ENCODE measurements at places on chromosomes 1 and 21.

- DNase-seq, result no peak
These were observed 53.6 kb downstream of the LRRC8C start for GRCh38 chr1:89686520-89686919.

DNA sequence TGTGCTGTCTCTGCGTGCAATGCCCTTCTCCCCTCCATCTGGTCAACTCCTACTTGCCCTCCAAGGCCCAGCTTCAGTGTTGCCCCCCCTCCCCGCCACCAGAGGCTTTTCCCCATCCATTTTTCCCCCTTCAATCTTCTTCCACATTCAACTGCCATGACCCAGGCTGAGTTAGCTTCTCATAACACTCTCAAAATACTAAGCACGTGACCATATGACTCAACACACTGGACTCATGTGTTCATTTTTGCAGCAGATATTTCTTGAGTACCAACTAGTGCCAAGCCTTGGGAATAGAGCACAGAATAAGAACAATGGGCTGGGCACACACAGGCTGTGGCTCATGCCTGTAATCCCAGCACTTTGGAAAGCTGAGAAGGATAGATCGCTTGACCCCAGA lies 132.1 kb downstream of the IGSF21 start:
- no peak for DNase-seq

DNA sequence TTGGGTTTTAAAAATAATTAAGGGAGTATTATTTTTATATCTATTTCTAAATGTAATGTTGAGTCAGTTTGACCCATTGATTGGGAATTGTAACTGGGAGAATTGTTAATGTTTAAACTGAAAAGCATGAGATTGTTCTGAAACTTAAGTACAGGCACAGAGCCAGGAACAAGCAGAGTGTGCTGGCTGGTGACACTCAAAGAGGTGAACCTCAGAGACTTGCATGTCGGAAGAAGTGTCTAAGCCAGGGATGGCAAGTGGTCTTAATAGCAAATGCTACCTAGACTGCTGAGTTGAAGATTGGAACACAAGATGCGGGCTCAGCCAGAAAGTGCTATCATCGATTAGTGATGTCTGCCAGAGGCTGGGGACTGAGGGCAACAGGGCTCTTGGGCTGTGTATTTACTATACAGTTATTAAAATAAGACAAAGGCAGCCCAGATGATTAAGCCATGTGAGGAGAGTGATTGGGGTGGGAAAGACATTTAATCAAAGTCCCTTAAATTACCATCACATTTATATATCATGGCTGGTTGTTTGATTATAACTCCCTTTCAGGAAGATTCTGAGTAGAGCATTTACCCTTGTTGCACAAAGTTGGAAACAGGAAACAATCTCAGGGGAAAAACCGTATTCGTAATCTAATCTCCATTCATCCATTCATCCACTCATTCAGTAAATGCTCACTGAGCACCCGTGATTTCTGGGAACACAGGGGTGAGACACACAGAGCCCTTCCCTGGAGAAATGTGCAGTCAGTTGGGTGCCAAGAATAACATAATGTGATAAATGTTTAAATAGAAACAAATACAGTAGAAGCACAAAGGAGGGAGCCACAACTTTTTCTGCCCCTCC lies 42.8 kb downstream of the C8A start:
- DNase-seq, result no peak

- peak; percentile 82 for DNase-seq
These were observed 18.0 kb downstream of the KIAA0319L start for GRCh38 chr1:35539073-35539823.

DNA sequence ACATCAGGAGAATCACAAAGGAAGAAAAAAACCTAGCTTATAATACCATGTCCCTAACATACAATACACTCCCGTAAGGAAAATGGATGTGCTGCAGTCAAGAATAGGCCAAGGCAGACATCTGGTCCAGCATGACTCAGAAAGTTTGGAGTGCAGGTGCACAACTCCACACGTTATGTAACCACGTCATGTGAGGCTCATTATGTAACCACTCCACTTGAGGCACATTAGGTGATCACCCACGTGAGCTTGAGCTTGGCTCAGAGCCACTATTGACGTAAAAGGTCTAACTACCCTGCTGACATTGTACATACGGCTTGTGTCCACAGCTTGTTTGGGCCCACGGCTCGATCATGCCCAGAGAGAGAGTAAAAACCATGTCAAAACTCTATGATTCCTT lies 99.8 kb upstream of the C1orf21 start:
- DNase-seq, result no peak

GRCh38 chr1:179082999-179083335 lies 1.1 kb downstream of the TOR3A start:
- no peak for DNase-seq

- no peak for DNase-seq
These were observed 13.3 kb downstream of the FCRL1 start for GRCh38 chr1:157806431-157807149.

DNA sequence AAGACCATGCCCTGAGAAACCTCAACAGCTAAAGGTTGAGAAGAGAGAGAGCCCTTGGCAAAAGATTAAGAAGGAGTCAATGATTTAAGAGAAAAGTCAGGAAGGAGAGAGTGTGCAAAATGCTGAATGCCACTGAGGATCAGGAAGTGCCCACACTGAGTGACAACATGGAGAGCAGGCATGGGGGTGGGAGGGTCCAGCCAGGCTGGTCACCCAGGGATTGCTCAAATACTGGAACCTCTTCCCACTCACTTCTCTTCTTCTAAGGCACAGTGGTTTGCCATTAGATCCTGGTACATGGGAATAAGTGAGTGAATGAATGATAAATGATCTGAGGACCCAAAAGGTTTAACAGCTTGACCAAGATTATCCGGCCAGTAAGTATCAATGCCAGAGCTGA lies 11.1 kb downstream of the PRR9 start:
- no peak for DNase-seq

GRCh38 chr1:206464456-206464964 lies 5.8 kb upstream of the IKBKE start:
- no peak for DNase-seq

DNA sequence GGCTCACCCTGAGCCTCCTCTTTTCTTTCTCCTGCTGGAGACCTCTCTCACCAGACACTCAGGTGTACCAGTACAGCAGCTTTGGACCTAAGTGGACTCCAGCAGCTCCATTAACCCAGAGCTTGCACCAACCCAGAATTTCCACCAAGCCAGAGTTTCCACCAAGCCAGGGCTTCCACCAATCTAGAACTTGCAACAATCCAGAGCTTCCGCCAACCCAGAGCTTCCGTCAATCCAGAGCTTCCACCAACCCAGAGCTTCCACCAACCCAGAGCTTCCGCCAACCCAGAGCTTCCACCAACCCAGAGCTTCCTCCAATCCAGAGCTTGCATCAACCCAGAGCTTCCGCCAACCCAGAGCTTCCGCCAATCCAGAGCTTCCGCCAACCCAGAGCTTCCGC lies 23.2 kb downstream of the CRYAA start:
- no peak for DNase-seq

- no peak for DNase-seq
These were observed 679 bp downstream of the ABL2 start for GRCh38 chr1:179228783-179229213.

GRCh38 chr21:15932726-15933125 lies 202.9 kb downstream of the USP25 start:
- DNase-seq, result no peak

DNA sequence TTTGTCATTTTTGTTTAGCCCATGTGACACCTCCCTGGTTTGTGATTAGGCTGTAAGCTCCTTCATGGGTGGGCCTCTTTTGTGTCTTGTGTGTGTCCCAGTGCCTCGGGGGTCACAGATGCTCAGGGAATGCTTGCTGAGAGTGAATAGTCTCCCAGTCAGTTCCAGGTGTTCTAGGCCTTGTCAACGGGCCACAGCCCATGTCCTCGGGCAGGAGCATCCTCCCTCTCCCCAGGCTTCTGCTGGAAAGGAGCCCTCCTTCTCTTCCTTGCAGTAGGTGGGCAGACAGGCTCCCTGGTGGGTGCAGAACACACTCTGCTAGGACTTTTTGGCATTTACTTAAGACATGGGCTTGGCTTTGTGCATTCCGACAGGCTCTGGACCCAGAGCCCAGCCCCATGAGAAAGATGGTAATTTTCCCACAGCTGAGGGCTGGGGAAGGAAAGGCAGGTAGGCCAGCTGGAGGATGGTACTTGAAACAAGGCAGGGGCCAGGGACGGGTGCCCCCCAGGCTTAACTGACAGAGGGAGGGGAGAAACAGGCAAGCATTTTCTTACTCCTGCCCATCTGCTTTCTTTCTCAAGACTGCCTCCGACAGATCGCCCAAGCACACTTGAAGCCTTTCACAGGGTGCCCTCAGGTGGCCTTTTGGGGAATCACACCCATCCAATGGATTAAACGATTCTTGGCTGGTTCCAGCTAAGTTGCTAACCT lies 7.1 kb upstream of the CPLANE2 start:
- peak; percentile 79 for DNase-seq

- no peak for DNase-seq
These were observed 33.3 kb downstream of the FOXD2 start for GRCh38 chr1:47471163-47471562.

GRCh38 chr1:216596281-216596862 lies 126.9 kb downstream of the ESRRG start:
- no peak for DNase-seq

DNA sequence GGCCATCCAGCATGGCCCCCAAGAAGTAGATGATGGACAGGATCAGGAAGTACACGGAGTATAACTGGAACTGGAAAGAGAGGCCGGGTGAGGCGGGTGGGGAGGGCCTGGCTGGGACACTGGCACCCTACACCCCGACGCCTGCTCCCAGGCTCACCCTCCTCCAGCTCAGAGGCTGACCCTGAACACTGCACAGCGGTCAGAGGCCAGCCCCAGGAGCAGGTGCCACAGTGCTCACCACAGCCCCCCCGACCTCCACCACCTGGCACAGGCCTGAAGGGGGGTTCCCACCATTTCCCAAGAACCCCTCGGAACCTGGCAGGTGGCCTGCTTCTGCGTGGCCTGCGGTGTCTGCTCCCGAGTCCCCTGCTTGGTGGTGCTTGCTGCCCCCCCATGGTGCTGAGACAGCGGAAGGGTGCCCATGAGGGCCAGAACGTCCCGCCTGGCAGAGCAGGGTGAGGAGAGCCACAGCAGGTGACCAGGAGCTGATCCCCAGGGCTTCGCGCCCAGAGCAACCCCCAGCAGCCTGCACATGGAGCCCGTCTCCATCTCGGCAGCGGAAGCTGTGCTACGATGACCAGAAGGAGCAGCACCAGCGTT lies 26.1 kb downstream of the SLC19A1 start:
- no peak for DNase-seq

- DNase-seq, result no peak
These were observed 42.7 kb downstream of the GJA5 start for GRCh38 chr1:147717706-147718097.

- DNase-seq, result no peak
These were observed 2.1 kb downstream of the TESK2 start for GRCh38 chr1:45488666-45489377.

GRCh38 chr1:52665006-52665941 lies 32.3 kb downstream of the SHISAL2A start:
- DNase-seq, result no peak

DNA sequence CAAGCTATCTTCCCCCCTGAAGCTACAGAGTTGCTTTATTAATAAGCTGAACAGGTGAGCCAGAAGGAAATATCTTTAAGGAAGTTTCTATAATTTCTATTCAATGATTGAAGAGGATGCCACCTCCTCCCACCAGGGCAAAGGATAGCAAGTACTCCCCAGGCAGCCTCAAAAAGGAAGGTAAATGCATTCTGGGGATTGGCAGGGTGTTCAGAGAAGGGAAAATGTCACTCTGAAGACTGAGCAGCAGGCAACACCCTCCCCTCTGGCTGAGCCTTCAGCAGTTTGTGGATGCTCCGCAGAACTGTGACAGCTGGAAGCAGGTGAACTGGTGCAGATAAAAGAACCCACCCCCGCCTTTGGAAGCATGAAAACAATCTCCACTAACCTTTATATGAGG lies 140.8 kb downstream of the BRINP2 start:
- DNase-seq, result no peak

DNA sequence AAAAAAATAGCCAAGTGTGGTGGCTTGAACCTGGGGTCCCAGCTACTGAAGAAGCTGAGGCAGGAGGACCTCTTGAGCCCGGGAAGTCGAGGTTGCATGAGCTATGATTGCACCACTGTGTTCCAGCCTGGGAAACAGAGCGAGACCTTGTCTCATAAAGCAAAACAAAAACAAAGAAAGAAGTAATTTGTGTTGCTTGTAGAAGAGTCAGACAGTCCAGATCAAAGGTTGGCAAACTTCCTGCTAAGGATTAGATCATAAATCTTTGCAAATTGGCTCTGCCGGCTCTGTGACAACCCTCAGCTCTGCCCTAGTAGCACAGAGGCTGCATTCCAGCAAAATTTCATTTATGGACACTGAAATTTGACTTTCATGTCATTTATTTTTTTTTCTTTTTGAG lies 19.0 kb upstream of the MFN2 start:
- no peak for DNase-seq

DNA sequence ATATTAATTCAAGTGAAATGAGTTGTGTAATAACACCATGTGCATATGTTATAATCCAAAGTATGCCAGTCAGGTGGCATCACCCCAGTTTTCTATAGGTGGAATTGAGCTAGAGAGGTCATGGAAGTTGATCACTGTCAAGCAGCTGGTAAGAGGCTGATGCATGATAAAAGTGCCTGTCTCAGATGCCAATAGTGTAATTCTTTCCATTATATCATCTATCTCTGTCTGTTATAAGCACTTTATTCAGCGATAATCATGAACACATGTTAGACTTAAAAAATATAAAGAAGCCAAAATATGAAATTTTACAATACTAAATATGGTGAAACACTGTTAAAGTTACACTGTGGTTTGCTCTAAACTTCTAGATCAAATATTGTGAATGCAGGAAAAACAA lies 156.6 kb downstream of the DNM3 start:
- DNase-seq, result no peak

GRCh38 chr1:229563701-229564100 lies 5.2 kb upstream of the ABCB10 start:
- no peak for DNase-seq

- DNase-seq, result no peak
These were observed 69.2 kb upstream of the ARTN start for GRCh38 chr1:43864111-43865045.
